ENCODE measurements at places on chromosomes 4 and X. TPM values are rescaled to one million over a fixed set of nuclear protein-coding genes. Genes with fewer than 3 reads are reported as not detected.

The SLC6A14 gene
- not detected for total RNA-seq

The GUCY1A1 gene
- total RNA-seq: 82.5 TPM

The PDGFC gene
- total RNA-seq: 17.9 TPM

The EDA gene
- 19.2 TPM for total RNA-seq

The DUSP9 gene
- total RNA-seq: not detected

The OTC gene
- 0.36 TPM for total RNA-seq

The ZNF157 gene
- total RNA-seq: 0.09 TPM

The ZIC3 gene
- total RNA-seq: not detected

The GPRASP1 gene
- total RNA-seq: 22.8 TPM

The GPR173 gene
- 2.5 TPM for total RNA-seq

GRCh38 chrX:154396973-154397887 lies 947 bp upstream of the RPL10 start:
- peak; percentile 86 for DNase-seq

GRCh38 chr4:36004204-36004851 lies 240.0 kb downstream of the ARAP2 start:
- no peak for DNase-seq

DNA sequence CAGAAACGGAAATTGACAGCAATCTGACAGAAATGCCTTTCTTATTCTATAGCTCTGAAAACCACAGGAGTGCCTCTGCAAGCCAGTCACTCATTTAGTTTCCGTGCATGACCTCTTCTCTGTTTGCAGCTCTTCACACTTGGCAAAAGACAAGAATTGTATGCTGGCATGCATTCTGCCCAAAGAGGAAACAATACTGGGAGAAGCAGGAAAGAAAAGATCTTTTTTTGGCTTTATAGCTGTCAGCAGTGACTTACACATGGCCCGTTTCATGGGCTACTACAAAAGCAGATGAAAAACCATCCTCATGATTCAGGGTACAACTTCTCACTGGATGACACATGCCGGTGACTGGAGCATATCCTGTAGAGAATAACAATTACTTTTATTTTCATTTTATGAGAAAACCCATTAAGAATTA lies 249.4 kb downstream of the ADAMTS3 start:
- no peak for DNase-seq

- no peak for DNase-seq
Measured at GRCh38 chr4:107153228-107153627, 117.1 kb upstream of the DKK2 start.

GRCh38 chrX:30215357-30215843 lies at the start of gene MAGEB2:
TSS of gene MAGEB2 (plus strand) at chrX:30215563. CDS start at chrX:30218581, 3,018 bp downstream.
- DNase-seq: no peak

DNA sequence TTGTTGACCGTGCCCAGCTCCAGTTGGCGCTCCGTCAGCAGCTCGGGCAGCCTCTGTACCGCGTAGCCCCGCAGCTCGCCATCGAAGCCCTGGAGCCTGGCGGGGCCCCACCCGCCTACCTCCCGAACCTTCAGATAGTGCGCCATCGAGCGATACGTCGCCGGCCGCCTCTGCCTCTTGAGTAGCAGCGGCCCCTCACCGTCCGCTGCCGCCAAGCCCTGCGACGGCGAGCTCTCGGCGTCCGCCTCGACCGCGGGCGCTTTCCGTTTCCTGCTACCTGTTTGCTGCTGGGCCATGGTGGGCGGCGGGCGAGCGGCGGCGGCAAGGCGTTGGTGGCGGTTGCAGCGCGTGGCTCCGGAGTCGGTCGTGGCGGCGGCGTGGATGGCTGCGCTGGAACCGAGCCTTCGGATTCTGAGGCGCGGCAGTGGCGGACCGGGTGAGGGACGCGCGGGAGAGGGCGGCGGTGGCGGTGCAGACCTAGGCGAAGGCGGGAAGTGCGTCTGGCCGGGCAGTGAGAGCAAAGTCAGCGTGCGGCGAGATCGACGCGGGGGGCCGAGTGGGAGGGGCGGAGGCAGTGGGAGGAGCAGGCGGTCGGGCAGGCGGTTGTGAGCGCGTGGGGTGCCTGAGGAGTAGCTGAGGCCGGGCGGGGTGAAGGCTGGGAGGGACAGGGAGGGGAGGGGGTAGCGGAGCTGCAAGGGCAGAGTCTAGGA lies at the start of gene DCAF12L1:
TSS of gene DCAF12L1 (minus strand) at position 502 of the 710 bp plus-strand sequence. CDS start at position 296, 206 bp downstream.
- peak; percentile 56 for DNase-seq

GRCh38 chr4:99749445-99750391 lies 66.9 kb upstream of the DAPP1 start:
- no peak for DNase-seq

GRCh38 chr4:4524364-4524763 lies 17.5 kb downstream of the STX18 start:
- no peak for DNase-seq

DNA sequence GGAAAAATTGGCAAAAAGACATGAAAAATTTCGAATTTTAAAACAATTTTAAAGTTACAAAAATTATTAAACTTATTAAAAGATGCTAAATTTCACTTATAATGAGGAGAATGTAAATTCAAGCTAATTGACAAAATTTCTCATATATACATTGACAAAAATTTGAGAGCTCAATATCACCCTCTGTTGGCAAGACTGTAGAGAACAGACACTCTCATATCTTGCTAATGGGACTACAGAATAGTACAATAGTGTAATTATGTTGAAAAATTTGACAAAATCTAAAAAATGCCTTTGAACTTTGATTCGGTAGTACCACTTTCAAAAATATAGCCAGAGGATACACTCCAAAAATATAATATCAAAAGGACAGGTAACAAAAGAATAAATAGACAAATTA lies 29.8 kb downstream of the DCAF8L2 start:
- no peak for DNase-seq

- peak; percentile 62 for DNase-seq
Measured at GRCh38 chrX:69523314-69523713, 19.2 kb downstream of the NALF2 start.

DNA sequence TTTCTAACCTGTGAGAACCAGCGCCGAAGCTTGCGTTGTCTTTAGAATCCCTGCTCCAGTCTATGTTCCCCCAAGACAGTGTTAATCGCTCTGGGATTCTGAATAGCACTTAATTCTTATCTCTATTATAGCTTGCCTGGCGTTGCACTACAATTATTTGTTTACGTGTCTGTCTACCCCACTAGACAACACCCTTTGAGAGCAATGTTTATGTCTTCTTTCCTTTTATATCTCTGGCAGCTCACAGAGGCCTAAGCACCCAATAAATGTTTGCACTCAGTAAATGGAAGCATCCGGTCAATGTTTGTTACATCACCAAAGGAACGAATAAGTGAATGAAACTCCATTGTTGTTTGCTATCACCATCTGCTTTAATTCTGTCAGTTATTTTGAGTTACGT lies 4.8 kb upstream of the NHS start:
- no peak for DNase-seq

DNA sequence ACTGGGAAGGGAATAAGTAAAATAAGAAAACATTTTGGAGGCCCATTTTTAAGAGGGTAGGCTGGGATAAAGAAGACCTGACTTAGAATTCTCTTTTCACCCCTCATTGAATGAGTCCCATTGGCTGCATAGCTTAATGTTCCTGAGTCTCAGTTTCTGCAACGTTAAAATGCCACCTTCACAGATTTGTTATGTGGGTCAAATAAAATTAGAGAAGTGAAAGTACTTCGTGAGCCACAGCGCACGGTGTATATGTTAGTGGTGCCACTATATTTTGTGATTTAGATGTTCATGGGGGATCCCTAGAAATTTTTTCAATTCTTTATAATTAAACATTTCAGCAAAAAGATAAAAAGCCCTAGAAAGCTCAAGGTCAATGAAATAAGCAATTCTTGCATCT lies 109.2 kb upstream of the HS3ST1 start:
- no peak for DNase-seq

GRCh38 chrX:110395877-110396276 lies 37.2 kb downstream of the RTL9 start:
- no peak for DNase-seq

GRCh38 chr4:38150766-38151165 lies 190.6 kb downstream of the PTTG2 start:
- no peak for DNase-seq

GRCh38 chrX:58025979-58026378 lies 115.7 kb upstream of the ZXDA start:
- DNase-seq: no peak

GRCh38 chr4:140260227-140260626 lies 106.2 kb upstream of the MAML3 start:
- no peak for DNase-seq

DNA sequence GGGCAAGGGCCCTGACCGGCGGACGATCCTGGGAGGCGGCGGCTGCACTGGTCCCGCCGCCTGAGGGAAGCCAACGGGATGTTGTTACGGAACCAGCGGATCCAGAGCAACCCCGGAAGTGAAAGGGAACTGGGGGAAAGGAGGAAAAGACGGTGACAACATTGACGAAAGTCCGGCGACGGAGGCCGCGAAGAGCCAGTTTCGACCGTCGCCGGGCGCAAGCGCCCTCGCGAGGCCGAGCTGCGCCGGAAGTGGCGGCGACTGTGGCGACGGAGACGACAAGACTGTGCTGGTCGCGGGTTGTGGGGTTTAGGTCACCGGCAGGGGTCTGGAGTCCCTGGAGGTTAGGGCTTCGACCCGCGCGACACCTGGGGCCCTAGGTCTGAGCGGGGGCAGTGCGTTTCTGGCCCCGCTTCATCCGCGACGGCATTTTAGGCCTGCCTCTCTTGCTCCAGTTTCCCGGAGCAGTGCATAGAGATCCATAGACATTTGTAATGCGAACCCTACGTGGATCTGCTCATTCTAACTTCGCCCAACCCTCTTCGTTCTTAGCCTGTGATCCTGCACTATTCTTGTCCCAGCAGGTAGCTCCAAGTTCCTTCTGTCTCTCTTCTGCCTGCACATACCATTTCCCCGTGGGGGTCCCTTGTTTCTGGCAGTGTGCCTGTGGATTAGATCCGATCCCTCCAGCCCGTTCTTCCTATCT lies at the start of gene BOD1L1:
TSS of gene BOD1L1 (minus strand) at position 120 of the 706 bp plus-strand sequence. CDS start 138 bp downstream, outside the sequence.
- DNase-seq: peak; percentile 95

- no peak for DNase-seq
Measured at GRCh38 chrX:117645639-117646038, 471.0 kb downstream of the KLHL13 start.

DNA sequence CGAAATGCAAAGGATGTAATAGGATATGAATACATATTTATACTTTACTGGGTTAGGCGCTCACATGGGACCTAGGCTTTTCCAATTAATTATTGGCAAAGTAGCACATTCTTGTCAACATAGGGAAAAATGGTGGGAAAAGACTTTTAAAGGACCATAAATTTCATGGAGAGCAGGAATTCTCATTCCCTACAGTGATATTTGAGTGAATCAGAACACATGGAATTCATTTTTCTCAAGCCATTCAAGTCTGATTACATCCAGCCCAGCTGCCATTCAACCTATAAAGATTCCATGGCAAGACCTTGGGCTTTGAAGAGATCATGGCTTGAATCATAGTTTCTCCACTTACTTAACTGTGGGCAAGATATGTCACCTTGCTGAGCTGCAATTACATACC lies 150.4 kb downstream of the SOWAHB start:
- no peak for DNase-seq

GRCh38 chr4:58644549-58644948 lies 1534.4 kb upstream of the IGFBP7 start:
- no peak for DNase-seq

GRCh38 chr4:40956721-40957255 lies 207.0 kb downstream of the NSUN7 start:
- no peak for DNase-seq

Measured in right cardiac atrium (tissue), 5 donors.